ENCODE measurements at places on chromosomes 4 and X.

DNA sequence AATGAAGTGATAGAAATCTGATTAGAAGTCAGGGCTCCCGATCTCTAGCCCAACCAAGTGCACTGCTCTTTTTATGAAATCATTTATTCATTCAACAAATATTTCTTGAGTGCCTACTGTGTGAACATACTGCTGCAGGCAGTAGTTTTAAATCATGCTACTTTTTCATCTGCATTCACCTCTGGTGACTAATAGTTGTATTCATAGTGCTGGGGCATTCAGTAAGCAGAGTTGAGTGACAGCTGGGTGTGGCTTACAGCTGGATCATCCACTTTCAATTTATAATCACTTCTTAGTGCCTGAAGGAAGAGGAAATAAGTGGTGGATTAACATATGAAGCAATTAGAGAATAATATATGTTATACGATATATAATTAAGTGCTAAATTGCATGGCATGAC is 94.1 kb upstream of the HPRT1 start:
- no peak for DNase-seq

DNA sequence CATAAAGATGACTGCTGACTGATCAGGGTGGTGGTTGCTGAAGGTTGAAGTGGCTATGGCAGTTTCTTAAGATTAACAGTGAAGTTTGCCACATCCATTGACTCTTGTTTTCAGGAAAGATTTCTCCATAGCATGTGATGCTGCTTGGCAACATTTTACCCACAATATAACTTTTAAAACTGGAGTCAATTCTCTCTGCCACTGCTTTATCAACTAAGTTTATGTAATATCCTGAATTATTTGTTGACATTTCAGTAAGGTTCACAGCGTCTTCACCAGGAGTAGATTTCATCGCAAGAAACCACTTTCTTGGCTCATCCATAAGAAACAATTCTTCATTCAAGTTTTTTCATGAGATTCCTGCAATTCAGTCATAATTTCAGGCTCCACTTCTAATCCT is 166.5 kb upstream of the SPRY1 start:
- DNase-seq: no peak

GRCh38 chr4:159383562-159383931 is 280.7 kb downstream of the RAPGEF2 start:
- no peak for DNase-seq

- no peak for DNase-seq
These were observed 702 bp downstream of the MMGT1 start for GRCh38 chrX:135973025-135973547.

- no peak for DNase-seq
These were observed 144.4 kb upstream of the GATB start for GRCh38 chr4:151905197-151905596.

GRCh38 chr4:182604161-182604622 is 313.0 kb downstream of the DCTD start:
- no peak for DNase-seq

GRCh38 chr4:76488455-76488854 is 53.4 kb downstream of the SHROOM3 start:
- DNase-seq: no peak

DNA sequence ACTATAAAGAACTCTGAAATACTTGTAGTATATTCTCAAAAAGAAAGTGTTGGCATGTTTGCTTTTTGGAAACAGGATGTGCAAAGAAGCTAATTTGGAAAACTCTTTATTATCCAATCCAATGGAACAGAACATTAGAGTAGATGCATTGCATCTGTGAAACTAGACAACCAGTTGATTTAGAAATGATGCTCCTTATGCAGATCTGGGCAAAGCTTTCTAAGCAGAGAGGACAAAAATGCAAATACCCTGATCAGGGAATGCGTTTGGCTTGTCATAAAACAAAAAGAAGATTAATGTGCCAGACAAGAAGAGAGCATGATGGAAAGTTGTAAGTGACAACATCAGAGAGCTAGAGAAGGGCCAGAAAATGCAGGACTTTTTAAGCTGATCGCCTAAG is 142.3 kb downstream of the RCHY1 start:
- DNase-seq: no peak

DNA sequence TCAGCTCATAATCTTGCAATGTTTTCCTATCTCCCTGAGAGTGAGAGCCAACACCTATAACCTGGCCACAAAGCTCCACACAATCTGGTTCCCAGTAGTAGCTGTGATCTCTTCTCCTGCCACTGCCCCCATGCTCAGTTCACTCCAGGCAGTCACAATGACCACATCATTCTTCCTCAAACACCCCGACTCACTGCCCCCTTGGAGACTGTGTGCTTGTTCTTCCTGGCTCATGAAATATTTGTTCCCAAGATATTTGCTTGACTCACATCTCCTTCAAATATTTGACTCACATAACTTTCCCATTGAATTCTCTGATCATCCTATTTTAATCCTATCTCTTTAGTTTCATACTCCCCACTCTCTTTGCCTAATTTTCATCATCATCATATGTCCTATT is 173.7 kb downstream of the AREG start:
- no peak for DNase-seq

DNA sequence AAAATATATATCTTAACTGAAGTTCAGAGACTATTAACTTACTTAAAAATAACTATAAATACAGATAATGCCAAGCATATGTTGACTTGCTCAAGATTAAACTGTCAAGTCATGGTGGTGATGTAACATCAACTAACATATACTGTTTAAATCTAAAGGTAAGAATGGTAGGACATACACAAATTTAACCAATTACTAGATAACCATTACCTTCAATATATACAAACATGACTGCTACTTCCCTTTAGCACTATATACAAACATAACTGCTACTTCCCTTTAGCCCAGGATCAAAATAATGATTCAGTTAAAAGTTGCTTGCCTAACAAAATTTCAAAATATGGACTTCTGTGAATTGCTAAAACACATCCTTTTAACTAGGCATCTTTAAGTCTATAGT is 14.9 kb downstream of the HNRNPD start:
- no peak for DNase-seq

- DNase-seq: no peak
These were observed 102.2 kb downstream of the SLC2A9 start for GRCh38 chr4:9919047-9919446.

GRCh38 chr4:33625748-33626147 is 2618.6 kb downstream of the ARAP2 start:
- DNase-seq: no peak

DNA sequence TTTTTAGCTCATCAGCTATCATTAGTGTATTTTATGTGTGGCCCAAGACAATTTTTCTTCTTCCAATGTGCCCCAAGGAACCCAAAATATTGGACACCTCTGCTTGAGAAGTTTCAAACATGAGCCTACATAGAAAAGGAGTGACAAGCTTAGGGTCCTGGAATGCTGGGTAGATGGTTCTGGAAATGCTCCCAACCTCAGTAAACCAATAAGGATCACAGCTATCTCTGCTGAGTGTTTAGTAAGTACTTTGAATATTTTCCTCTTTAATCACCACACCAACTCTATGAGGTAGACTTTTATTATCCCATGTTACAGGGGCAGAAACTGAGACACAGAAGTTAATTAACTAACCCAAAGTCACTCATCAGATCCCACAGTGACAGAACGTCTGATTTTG is 164.9 kb upstream of the KLF3 start:
- no peak for DNase-seq

GRCh38 chr4:47837094-47837907 is 566 bp downstream of the CORIN start:
- peak; percentile 4 for DNase-seq

- DNase-seq: no peak
These were observed 26.0 kb downstream of the ZNF81 start for GRCh38 chrX:47862680-47863079.

GRCh38 chr4:185872747-185873380 is 60.9 kb upstream of the SORBS2 start:
- DNase-seq: no peak

- DNase-seq: no peak
These were observed 5.7 kb downstream of the P2RY8 start for GRCh38 chrX:1531096-1531890.

- DNase-seq: no peak
These were observed 112.2 kb downstream of the IDS start for GRCh38 chrX:149392921-149393320.

DNA sequence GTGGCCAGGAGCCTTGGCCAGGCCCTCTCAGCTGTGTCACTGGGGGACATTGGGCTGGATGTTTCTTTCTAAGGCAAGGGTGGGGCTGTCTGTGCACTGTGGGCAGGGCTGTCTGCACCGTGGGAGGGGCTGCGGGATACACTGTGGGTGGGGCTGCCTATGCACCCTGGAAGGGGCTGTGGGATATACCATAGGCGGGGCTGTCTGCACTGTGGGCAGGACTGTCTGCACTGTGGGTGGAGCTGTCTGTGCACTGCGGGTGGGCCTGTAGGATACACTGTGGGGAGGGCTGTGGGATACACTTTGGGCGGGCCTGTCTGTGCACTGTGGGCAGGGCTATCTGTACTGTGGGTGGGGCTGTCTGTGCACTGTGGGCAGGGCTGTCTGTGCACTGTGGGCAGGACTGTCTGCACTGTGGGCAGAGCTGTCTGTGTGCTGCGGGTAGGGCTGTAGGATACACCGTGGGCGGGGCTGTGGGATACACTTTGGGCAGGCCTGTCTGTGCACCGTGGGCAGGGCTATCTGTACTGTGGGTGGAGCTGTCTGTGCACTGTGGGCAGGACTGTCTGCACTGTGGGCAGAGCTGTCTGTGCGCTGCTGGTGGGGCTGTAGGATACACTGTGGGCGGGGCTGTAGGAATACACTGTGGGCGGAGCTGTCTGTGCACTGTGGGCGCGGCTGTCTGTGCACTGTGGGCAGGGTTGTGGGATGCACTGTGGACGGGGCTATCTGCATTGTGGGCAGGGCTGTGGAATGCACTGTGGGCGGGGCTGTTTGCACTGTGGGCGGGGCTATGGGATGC is 31.1 kb downstream of the ACOX3 start:
- DNase-seq: peak; percentile 28

DNA sequence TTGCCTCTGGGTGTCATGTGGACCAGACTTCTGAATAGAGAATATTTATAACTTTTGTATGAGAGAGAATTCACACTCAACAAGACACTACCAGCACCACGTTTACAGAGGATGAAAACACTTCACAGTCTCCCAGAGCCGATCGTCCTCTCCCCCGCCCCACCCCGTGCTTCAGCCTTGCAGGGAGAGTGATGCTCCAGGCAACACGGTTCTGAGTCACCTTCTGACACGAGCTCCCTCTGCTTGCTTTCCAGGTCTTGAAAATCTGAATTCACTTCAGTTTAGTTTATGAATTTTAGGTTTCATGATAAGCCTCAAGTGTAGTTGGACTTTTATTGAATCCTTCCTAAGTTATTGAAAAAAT is 59.8 kb downstream of the CPLX1 start:
- no peak for DNase-seq

DNA sequence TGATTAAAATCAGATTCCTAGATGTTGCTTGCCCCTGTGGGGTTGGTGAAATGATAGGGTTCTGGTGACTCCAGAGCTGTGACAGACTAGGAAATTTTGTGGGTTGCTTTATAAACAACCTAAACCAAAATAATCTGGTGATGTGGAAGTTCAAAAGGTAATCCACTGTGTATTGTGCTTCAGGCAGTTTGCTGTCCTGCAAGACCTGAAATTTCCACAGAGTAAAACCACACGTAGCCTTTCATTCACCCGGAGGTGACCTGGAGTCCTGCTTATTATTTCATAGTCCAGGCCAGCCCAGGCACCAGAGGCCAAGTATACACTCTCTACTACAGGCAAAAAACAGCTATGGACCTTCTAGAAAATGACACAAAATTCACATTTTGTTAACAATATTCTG is 114.6 kb upstream of the CBR4 start:
- DNase-seq: no peak

GRCh38 chrX:120310861-120311726 is at the start of gene TMEM255A:
Gene TMEM255A (minus strand): TSS chrX:120311461. CDS start chrX:120311309, 152 bp downstream.
- DNase-seq: no peak

GRCh38 chr4:187908079-187908561 is 87.5 kb upstream of the ZFP42 start:
- DNase-seq: no peak

DNA sequence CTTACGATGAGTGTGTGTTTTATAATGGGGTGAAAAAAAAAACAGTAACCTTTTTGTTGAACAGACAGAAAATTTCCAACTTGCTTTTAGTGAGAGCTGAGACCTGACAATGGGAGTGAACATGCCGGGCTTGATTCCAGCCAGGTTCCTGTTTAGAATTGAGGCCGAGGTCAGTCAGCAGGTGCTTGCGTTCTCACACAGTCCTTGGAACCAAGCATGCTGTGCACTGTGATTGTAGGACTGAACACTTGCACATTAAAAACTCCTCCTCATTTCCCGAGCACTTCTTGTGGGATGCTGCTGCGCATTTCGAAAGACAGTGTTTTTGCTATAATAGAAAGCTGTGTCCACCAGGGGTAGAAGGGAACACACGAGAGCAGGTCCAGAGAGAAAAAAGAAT is 51.8 kb downstream of the TMEM131L start:
- no peak for DNase-seq

DNA sequence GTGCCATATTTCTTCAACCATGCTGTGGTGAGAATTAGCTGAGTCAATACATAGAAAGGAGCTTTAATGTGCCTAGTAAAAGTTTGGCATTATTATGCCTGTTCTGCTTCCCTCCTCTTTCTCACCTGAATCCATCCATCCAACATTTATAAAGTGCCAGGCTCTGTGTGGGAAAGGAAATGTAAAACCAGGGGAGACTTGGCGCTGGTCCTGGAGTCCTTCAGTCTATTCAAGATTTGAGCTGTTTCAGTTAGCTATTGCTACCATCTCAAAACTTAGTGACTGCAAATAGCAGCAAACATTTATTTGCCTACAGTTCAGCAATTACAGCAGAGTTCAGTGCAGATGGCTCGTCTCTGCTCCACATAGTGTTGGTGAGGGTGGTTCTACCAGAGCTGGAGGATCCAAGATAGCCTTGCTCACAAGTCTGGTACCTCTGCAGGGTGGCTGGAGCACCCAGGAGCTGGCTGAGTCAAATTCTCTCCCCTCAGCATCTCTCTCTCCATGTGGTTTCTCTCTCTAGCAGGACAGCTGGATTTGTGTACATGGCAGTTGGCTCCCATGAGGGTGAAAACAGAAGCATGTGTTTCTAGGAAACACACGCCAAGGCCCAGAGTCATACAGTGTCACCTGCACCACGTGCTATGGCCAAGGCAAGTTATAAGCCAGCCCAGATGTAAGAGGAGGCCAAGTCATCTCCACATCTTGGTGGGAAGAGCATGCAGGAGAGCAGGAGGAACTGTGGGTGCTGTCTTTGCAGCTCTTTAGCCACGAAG is 77.3 kb downstream of the FHDC1 start:
- DNase-seq: no peak

GRCh38 chr4:41268721-41269517 is 12.2 kb downstream of the UCHL1 start:
- DNase-seq: no peak

- no peak for DNase-seq
These were observed 69.4 kb downstream of the RWDD4 start for GRCh38 chr4:183589461-183590099.

DNA sequence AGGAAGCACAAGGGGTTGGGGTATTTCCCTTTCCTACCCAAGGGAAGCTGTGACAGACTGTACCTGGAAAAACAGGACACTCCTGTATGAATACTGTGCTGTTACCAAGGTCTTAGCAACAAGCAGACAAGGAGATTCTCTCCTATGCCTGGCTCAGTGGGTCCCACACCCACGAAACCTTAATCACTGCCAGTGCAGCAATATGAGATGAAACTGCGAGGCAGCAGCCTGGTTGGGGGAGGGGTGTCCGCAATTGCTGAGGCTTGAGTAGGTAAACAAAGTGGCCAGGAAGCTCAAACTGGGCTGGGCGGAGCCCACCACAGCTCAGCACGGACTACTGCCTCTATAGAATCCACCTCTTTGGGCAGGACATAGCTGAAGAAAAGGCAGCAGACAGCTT is 197.7 kb downstream of the INPP4B start:
- DNase-seq: no peak
